ENCODE measurements at places on chromosomes 4 and X.
A peak's percentile ranks its signal among the peaks of the same experiment; 100 is the strongest.

DNA sequence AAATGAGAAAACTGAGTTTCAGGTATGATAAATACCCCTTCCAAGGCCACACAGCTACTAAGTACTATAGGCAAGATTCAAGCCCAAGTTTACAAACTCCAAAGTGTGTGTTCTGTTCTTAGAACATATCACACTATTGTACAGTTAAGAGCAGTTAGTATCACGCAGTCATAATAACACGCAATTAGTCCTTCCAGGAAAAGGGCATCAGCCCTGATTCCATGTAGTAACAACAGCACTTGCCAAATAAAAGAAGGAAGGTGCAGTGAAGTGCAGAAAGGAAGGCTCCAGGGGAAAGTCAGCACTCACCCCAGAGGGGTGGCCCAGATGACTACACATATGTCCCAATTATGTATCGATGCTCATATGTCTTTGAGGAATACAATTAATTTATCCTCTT, 4.4 kb downstream of the TASL start:
- no peak for DNase-seq

GRCh38 chr4:76564123-76564915, 129.3 kb downstream of the SHROOM3 start:
- DNase-seq: no peak

DNA sequence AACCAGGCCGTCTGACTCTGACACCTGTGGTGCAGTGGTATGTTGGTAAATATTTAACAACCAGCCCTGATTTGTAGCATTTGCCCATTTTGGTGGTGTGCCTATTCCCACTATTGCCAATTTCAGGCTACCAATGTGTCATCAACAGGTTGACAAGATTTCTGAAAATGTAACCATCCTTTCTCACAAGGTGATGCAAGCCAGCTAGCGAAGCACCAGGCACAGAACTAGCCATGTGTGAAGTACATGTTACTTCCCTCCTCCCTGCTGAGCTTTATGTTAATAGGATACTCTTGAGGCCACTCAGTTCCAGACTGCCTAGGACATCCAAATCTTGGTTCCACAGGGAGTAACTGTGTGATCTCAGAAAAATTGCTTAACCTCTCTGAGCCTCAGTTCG, 7.2 kb upstream of the MAMLD1 start:
- no peak for DNase-seq

GRCh38 chr4:137656661-137657060, 124.4 kb upstream of the PCDH18 start:
- no peak for DNase-seq

DNA sequence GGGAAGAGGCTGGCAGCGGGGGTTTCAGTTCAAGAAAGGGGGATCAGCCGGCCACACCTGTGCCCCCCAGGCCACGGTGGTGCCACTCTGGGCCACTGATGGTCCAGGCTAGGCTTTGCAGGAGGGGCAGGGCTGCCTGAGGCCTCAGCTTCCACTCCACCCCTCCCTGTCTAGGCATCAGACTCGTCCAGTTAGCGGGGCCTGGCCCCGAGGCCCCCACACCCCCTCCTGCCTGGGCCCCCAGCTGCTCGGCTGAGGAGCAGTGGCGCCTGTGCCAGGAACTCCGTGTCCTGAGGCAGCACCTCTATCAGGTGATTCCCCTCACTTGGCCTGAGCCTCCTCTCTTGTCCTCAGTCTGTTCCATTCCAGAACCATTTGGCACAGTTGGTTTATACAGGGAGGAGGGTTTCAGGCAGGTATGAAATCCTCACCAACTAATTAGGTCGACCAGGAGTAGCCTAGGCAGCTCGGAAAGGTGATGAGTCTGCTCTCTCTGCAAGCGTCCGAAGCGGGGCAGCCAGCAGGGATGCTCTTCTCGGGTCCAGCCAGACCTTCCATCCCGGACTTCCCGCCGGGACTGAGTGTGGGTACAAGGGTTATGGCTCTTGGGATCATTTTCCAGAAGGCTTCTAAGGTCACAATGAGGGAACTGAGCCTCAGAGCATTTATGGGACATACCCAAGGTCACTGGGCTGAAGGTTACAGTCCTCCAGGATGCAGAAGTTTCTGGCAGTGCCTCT, 2.1 kb downstream of the NSG1 start:
- DNase-seq: no peak

DNA sequence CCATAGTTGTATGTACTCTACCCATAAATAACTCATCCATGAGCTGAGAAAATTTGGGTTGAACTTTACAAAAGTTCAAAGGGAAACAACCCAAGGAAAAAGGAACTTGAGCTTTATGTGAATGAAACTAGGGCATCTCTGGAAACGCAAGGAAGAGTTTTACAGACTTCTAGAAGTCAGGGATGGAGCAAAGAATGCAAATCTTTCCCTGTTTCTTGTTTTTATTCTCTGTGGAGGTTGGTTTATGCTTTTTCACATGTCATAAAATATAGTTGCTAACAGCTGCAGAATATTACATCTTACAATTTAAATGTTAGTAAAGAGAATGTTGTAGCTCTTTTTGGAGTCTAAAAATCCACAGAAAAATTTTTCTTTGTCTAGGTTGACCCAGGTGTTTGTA, 754.1 kb downstream of the PCDH7 start:
- DNase-seq: no peak

DNA sequence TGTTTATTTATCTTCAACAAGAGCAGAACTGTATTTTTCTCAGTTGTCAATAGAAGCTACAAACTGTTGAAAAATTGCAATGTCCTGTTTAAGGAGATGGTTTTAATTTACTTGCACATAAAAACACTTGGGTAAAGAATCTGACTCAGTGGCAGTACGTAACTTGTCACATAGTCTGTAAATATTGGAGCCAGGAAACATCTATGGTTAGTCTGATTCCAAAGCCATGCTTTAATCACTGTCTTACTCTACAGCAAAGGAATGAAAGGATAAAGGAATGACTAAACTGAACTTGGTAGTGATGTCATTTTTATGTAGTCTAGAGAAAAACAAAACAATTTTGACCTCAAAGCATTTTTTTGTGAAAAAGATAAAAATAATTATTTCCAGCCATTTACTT, 537.2 kb downstream of the STIM2 start:
- DNase-seq: no peak

DNA sequence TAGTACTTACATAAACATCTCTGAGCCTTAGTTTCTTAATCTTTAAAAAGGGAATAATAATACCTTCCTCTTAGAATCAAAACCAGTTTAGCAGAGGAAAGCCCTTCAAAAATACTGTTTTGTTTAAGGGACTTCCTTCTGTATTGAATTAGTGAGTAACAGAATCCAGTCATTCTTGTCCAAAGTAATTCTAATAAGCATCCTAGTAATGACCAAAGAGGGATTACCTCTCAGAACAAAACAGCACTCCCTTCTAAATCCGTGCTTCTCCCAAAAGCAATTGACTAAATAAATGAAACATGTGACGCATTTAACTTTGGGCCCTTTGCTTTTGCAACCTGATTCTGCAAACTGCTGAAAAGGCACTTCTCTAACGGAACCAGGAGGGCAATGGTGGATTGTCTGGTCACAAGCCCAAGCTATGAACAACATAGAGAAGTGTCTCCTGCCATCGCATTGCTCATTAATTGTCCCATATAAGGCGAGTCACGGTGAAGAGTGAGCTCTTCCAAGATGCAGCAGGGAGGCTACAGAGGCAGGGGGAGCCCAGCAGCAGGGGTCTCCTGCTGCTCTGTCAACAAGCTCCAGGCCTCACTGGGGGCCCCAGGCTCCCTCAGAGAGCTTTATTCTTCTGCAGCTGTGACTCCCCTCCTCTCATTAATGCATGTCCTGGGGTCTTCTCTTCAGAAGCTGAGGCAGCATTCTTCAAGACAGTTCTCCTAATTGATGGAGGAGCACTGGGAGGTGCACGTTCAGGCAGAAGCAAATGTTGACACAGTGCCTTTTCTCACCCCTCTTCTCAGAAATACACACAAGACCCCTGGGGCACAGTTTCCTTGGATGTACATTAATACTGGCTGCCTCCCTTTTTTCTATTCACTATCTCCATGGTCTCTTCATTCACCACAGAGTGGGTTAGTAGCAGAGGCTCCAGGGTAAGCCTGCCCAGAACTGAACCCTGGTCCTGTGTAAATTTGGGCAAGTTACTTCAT, 419.6 kb upstream of the RASGEF1B start:
- DNase-seq: no peak

GRCh38 chrX:24981030-24981429, 34.7 kb downstream of the ARX start:
- DNase-seq: no peak

GRCh38 chrX:41045960-41046567, 39.2 kb upstream of the USP9X start:
- peak; percentile 60 for DNase-seq

DNA sequence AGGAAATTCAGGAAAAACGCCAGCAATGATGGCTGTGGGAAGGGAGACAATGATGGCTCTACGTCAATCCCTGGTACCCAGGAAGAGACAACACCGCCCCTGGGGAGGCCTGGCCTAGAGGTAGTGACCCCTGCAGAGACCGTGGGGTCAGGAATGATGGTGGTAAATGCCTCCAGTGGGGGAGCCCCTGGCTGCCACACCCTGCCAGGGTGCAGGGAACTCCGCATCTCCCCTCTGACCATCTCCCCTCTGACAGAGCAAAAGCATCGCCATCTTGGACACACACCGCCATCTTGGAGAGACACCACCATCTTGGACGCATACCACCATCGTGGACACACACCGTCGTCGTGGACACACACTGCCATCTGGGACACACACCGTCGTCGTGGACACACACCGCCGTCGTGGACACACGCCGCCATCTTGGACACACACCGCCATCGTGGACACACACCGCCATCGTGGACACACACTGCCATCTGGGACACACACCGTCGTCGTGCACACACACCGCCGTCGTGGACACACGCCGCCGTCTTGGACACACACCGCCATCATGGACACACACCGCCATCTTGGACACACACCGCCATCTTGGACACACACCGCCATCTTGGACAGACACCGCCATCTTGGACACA, 9.9 kb downstream of the ASMTL start:
- peak; percentile 25 for DNase-seq

DNA sequence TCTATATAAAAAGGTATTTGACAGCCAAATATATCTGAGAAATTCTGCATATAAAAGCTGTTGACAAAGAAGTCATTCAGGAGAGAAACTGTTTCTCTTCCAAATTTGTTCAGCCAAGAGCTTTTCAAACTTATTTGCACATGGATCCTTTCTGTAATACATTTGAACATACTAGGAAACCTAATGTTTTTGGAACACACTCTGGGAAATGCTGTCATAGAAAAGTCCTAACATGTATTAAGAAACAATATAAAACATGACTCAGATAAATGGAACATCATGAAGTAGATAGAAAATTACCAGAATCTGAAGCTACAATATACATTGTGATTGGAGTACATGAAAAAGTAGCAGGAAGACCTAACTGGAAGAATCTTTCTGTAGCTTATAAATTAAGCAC, 781.5 kb upstream of the EPHA5 start:
- DNase-seq: no peak

- no peak for DNase-seq
These were observed 31.5 kb upstream of the PTTG2 start for GRCh38 chr4:37928426-37929416.

DNA sequence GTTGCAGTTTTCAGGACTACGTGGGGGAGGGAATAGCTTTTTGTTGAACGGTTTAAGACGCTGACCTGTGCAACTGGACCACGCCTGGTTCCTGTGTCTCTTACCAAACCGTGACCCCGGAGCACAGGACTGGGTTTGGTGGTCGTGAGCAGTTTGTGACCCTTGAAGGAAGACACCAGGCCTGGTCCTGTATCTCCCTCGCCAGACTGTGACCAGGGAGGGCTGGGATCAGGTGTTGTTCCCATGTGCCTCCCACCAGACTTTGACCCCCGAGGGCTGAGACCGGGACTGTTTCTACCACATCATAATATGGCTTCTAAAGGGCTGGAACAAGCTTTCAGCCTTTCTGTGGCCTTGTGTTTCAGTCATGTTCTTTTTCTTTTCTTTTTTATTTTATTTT, 683 bp downstream of the EBP start:
- DNase-seq: no peak

DNA sequence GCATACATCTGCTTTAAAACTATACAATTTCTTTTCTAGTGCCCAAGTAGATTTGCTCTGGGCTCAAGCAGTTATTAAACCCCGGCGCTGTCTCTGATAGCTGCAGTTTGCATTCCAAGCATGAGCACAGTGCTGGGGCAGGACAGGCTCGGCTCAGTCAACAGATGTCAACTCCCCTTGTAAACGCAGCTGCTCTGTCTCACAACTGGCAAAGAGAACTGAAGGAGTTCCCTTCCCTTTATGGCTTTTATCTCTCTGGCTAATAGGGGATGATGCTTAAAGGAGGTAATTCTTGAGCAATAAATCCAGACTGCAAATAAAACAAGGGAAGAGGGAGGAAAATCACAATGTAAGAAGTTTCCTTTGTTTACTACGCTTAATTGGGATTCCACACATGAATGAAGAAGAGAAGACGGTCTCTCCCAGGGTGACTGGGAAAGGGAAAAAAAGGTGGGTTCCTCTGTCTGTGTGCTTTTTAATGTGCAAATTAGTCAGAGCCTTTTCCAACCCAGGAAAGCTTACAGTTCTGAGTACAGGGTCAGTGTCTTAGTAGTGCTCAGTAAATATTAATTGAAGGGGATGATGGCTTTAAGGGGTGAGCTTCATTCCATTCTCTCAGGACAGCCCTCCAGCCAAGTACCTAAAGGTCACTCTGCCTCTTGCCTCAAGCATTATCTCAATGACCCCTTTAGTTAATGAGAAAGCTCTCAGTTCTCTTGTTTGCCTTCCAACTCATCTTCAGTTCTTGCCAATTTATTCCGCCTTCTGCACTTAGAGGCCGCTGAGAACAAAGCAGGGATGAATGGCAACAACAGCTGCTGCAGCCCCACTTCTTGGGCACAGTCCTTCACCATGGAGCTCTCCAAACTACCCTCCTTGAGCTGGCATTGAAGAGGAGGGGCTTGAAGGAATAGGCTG, 155.7 kb upstream of the JADE1 start:
- DNase-seq: peak; percentile 90

GRCh38 chr4:81638698-81639097, 167.0 kb upstream of the RASGEF1B start:
- DNase-seq: no peak

GRCh38 chr4:94758141-94758699, 465 bp downstream of the BMPR1B start:
- DNase-seq: peak; percentile 81

GRCh38 chr4:26896636-26897035, 36.0 kb downstream of the STIM2 start:
- no peak for DNase-seq

GRCh38 chr4:53060278-53060677, 198.2 kb downstream of the RASL11B start:
- no peak for DNase-seq

GRCh38 chrX:120378570-120378969, 16.7 kb downstream of the ATP1B4 start:
- DNase-seq: no peak

- DNase-seq: no peak
These were observed 21.1 kb upstream of the USP38 start for GRCh38 chr4:143163614-143164013.

DNA sequence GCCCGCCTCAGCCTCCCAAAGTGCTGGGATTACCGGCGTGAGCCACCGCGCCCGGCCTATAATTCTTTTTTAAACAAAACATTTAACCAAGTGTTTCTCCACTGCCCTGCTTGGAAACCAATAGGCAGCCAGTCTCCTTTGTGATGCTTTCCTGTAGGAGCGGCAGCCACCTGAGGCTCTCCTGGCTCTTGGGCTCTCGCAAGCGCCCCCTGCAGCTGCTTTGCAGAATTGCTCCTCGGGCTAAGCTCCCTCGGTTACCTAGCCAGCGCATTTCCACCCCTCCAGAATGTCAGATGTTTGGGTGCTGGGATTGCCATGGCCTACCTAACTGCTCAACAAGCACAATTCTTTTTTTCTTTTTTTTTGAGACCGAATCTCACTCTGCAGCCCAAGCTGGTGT, 7.7 kb downstream of the S100P start:
- no peak for DNase-seq

GRCh38 chr4:79370026-79370425, 38.0 kb downstream of the GK2 start:
- DNase-seq: no peak

All from islet precursor cell (in vitro differentiated cells).